ENCODE measurements at places on chromosomes 16 and 17. TPM values are rescaled to one million over a fixed set of nuclear protein-coding genes. Genes with fewer than 3 reads are reported as not detected.

DNA sequence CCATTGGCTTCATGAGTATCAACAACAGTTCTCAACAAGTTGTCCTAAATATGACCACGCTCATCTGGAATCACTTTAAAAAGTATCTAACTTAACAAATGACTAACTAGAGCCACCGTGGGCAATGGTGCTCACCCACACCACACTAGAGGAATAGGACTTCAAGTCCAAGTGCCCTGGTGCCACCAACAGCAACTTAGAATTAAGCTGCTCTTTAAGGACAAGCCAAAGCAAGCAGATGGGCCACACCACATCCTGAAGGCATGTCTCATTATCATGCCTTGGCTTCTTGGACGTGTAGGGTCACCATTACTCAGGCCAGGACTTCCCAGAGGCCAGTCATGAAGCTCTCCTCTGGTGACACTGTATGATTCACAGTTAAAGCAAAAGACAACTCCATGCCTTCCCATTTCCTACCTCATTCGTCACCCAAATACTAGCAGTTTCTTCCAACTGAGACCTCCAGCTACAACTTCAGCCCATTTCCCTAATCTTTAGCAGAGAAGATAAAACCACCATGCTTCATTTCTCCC lies 9.4 kb upstream of the SLC6A4 start:
- no peak for DNase-seq

DNA sequence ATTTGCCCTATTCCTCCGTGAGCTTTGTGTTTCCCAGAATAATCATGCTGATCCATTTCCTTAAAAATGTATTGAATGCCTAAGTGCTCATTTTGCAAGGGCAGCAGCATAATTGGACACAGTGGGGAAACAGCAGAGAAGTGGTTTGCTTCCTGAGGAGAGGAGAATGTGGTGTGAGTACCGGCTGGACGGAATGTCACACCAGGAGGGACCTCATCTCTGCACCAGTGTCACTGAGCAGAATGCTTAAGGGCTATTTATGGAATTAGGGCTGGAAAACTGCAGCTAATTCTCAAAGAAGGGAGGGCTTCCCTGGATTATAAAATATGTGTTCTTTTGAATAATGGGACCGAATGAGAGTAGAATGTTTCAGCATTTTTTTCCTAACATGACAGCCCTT lies 1100.6 kb upstream of the RBFOX1 start:
- DNase-seq: no peak

- no peak for DNase-seq
Measured at GRCh38 chr17:9755083-9755482, 36.3 kb downstream of the DHRS7C start.

DNA sequence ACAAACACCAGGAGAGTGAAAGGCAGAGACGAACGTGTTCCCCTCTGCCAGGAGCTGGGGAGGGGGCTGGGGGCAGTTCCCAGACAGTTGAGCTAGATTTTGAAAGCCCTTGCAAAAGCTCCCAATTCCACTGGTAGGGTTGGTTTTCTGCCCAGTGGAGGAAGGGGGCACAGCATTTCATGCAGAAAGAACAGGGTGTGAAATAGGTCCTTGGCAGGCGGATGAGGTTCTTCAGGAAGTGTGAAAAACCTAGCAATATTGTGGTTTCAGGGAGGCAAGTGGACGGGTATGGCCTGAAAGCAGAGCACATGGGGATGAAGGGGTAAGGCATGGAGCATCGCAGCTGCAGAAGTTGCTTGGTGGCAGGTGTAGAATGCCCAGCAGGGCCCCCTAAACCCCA lies 248.3 kb downstream of the KATNIP start:
- DNase-seq: no peak

Gene COL1A1
- 35,333 TPM for total RNA-seq

DNA sequence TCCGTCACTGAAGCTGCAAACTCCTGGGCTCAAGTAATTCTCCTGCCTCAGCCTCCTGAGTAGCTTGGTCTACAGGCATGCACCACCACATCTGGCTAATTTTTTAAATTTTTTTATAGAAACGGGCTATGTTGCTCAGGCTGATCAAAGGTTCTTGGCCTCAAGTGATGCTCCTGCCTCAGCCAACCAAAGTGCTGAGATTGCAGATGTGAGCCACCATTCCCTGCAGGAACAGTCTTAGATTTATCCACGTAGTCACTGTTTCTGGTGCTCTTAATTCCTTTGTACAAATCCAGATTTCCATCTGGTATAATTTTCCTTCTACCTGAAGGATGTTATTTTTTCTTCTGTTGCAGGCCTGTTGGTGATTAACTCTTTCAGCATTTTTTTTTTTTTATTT lies 13.0 kb downstream of the SLC26A11 start:
- no peak for DNase-seq

DNA sequence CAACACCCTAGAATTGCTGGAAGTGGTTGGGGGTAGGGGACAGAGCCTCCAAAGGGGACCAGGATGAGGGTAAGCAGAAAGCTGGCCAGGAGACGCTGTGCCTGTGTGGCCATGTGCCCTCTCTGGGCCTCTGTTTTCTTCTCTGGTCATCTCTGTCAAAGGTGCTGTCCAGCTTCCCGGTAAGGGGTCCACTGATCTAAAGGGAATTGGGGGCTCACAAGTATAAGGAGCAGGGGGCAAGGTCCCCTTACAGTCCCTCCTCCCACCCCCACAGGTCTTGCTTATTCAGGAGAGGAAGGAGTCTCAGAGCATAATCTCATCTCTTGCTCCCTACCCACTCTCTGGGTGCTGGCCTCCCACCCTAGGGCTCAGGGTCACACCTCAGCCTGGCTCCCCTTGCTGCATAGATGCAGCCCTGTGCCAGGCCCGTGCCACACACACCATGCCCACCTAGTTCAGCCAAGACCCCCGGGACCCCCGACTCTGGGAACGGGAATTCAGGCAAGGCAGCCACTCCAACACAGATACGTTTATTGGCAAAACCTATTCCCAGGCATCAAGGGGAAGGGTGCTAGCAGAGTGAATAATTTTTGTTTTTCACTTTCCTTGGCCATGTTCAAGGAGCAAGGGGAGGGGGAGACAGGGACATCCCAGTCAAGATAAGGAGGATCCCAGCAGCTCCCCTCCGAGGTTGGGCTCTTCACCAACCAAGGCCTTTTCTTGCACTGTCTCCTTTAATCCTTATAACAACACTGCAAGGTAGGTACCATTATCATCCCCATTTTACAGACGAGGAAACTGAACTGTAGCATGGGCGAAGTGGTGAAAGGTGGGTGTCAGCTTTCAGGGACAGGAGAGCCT lies 19.8 kb downstream of the SLC4A1 start:
- DNase-seq: no peak

Gene CTRB2
- total RNA-seq: not detected

DNA sequence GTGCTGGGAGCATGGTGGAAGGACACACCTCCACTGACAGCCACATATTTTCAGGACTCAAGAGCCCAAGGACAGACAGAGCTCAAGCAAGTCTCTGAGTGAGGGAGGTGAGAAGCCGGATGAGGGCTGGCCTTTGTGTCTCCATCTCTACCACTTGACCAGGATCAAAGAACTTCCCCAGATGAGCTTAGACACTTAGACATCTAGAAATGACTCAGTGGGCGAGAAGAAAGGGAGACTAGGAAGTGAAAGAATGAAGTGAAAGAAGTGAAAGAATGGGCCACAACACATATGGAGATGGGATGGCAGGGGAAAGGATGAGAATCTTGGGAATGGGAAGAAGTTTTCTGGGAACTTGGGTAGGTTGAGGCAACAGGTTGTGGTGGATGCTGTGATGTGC lies 274.9 kb upstream of the CCL2 start:
- no peak for DNase-seq

- no peak for DNase-seq
Measured at GRCh38 chr17:13743906-13744305, 142.2 kb upstream of the HS3ST3A1 start.

- peak; percentile 77 for DNase-seq
Measured at GRCh38 chr17:79982986-79983385, 52.7 kb downstream of the TBC1D16 start.

Gene GCGR
- total RNA-seq: not detected

DNA sequence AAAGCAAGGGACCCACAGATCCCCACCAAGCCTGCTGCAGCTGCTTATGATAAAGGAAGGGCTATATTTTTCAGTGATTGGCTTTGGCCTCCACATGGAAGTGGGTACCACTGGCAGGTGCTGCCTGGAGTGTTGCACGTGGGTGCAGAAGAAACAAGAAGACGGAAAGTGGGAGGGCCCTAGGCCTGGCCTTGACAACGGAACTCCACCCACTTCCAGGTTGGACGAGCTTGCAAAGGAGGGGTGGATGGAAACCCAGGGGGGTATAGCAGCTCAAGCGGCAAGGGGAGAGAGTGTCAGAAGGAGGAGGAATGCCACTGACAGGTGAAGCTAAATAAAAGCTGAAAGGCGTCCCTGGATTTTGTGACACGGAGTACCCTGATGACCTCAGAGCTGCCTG lies 20.3 kb downstream of the TRIM25 start:
- DNase-seq: no peak

- DNase-seq: no peak
Measured at GRCh38 chr17:82151106-82151957, 53.3 kb upstream of the FASN start.

Gene SOX9
- total RNA-seq: 9.5 TPM

Gene CMTM1
- 11.9 TPM for total RNA-seq

Gene XAF1
- total RNA-seq: 0.36 TPM

Gene KRT36
- total RNA-seq: not detected

Gene ASB16
- total RNA-seq: not detected

GRCh38 chr17:72494566-72494965 lies 373.7 kb downstream of the SOX9 start:
- DNase-seq: no peak

Gene MCRIP1
- total RNA-seq: 133 TPM

- DNase-seq: no peak
Measured at GRCh38 chr17:49815761-49816281, 27.3 kb downstream of the KAT7 start.

- DNase-seq: no peak
Measured at GRCh38 chr16:49816875-49817274, 39.0 kb downstream of the ZNF423 start.

Gene EIF5A
- total RNA-seq: 376 TPM

Gene CORO7
- 26.0 TPM for total RNA-seq

Gene ZFHX3
- total RNA-seq: 86.8 TPM

- DNase-seq: no peak
Measured at GRCh38 chr17:8117367-8117979, 841 bp downstream of the ALOXE3 start.

Gene PPY
- total RNA-seq: not detected

DNA sequence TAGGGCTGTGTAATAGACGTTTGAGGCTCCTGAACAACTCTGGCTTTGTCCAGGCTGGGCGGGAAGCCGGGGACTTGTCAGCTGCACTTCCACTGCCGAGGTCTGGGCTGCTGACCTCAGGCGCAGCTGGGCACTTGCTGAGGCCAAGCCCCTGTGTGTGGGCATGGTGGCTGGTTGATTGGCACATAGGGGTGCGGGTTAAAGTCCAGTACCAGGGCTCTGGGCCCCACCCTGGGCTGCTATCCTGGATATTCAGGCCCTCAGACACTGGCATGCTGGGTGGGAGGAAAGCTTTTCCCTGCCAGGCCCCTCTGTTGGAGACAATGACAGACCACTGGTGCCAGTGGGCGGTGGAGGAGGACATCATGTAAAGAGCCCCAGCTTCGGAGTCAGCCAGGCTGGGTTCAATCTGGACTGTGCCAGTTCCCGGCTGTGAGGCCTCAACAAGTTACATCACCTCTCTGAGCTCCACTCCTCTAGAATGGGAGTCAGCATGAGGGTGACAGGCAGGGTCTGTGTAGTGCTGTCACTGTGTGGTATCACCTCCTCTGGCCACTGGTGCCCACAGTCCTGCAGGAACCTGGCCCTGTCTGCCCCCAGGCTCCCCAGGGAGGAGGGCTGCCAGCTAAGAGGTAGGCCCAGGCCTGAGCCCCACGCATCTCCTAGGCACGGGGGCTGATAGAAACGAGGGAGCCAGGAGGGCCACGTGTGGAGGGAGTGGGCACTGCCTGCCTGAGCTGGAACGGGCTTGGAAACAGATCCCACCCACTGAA lies 42.5 kb downstream of the PSME3IP1 start:
- DNase-seq: no peak

GRCh38 chr16:62652441-62653120 lies 616.3 kb upstream of the CDH8 start:
- no peak for DNase-seq

Gene SLC7A6
- 57.3 TPM for total RNA-seq

Gene MT1B
- not detected for total RNA-seq

GRCh38 chr16:1290860-1291575 lies 18.4 kb upstream of the UBE2I start:
- DNase-seq: no peak

DNA sequence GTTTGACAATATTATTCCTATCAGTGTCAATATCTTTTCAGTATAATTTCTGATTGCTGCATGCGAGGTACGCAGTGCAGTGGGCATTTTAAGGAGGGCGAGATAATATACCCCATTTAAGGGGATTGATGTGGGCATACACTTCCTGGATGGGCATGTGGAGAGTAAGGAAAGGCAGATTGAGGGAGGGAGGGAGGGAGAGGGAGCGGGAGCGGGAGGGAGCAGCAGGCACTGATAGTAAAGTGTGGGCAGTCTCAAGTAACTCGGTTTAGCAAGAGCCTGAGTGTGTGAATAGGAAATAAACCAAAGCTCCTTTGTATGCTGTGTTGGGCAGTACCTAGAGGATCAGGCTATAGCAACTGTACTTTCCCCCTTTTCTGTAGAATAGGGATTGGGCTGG lies 5.1 kb downstream of the BPTF start:
- no peak for DNase-seq

Gene HSF5
- total RNA-seq: not detected

Gene ABHD15
- 11.7 TPM for total RNA-seq

GRCh38 chr16:24516900-24517669 lies 22.3 kb upstream of the RBBP6 start:
- no peak for DNase-seq

DNA sequence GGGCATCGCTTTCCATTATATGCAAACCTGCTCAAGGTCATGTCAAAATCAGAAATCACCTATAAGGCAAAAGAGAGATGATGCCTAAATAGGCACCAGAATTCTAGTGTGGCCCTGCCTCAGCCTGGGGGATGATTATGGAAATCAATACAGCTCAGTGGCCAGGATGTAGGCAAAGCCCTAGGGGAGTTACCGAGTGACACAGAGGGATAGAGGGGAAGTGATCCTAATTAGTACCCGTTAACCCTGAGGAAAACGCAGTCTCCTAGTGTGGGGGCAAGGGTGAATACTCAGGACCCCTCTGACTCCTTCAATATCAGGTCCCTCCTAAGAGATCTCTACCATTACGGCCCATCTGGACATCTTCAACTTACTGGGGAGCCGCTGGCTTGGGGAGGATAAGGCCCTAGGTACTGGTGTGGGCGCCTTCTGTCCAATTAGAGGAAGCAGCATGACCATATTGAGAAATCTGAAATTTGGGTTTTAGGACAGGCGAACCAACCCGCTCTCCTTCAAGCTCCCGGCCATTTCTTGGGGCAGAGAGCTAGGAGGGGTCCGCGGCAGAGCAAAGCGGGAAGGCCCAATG lies 725 bp downstream of the NT5C3B start:
- no peak for DNase-seq

GRCh38 chr16:586645-587590 lies 2.9 kb upstream of the RAB40C start:
- DNase-seq: no peak

Gene TMEM235
- not detected for total RNA-seq

Gene CCL8
- not detected for total RNA-seq

- no peak for DNase-seq
Measured at GRCh38 chr17:56718515-56718914, 115.2 kb downstream of the C17orf67 start.

Gene TMC8
- 0.97 TPM for total RNA-seq

Data from chondrocyte (in vitro differentiated cells).